Eye (tissue), 1 donor: ENCODE measurements at places on chromosomes 2 and 18.

DNA sequence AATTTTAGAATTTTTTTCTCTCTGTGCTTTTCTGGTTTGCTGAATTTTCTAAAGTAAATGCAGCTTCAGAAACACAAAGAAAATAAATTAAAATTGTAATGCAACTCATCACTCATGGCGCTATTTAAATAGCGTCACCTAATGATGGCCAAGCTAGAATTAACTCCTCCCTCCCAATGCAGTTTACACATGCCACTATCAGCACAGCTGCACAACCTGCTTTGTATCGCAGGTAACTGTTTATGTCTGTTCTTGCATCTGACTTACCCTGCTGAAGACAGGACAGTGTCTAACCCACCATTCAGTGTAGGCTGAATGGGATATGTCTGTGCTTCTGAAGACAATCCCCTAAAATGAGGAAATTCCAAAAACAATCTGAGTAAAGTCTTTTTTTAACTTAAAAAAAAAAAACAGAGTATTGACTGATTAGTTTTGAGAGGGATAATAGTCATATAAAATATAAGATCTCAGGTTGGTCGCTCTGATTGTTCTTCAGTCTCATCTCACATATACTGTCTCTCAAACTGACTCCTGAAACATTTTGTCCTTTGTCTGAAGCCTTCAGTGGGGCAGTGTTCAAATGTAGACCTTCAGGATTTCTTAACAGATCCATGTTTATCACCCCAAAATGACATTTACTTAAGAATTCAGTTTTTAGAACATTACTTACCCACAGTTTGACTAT, 271.4 kb downstream of the ZEB2 start:
- DNase-seq: no peak

DNA sequence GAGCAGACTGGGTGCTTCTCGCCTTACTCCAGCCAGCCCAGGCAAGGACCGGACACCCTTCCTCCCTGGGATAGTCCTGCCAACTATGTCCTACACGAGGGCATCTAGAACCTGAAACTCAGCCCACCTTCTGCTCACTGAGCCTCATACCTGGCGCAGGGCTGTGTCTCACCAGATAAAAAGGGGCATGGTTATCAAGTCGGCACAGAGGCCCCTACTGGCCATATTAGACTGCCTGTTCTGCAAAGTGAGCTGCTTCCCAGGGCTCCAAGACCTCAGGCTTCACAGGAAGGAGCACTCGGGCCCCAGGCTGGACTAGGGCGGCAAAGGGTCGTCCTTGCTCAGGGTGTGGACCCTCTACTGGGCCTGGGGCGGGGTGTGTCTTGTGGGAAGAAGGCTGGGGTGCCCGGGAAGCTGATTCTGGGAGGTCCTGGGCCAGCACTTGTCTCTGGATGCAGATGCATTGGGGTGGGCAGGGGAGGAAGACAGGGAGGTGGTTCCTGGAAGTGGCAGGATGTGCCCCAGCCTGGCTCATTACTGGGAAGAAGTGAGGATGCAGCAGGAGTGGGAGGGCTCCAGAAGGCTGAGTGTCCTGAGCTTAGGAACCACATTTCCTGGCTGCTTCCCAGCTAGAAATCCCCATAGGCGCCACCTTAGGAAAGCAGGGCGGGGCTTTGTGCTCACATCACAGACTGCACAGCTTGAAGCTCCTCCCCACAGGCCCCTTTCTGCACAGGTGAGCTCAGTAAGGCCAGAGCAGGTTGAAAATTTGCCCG, 19.6 kb downstream of the EHD3 start:
- no peak for DNase-seq

- DNase-seq: no peak
Measured at GRCh38 chr2:69805887-69806286, 23.6 kb upstream of the GMCL1 start.

DNA sequence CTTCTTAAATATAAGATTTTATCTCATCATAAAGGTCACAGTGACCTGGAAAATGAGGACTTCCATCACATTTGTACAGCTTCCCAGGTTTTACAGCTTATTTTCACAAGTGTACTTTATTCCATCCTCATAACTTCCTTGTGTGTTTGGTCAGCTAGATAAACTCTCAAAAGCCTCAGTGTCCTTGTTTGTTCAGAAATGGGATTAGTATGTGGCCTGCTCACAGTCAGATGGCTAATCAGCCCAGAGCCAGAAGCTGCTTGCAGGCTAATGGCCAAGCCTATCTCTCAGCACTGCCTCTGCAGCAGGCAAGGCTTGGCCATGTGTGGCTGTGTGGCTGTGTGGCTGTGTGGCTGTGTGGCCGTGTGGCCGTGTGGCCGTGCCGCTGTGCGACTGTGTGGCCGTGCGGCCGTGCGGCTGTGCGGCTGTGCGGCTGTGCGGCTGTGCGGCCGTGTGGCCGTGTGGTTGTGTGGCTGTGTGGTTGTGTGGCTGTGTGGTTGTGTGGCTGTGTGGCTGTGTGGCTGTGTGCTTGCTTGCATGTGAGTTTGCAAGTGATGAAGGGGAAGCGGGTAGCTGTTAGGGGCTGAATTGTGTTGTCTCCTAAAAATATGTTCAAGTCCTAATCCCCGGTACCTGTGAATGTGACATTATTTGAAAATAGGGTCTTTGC, 233.0 kb upstream of the TNP1 start:
- DNase-seq: no peak

DNA sequence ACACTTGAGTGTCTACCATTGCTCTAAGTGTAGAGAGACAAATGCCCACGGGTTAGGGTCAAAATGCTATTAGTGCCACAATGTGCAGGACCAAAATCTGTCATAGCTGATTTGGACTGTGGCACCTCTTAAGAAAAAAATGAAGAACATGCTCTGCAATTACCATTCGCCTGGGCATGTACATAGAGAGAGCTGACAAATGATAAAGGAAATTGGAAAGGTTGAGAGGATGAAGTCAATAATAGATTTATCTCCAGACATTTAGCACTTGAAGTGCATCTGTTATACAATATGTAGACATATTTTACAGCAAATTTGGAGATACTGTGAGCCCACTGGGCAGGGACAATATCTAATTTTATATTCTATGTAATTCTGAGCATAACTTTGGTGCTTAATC, 804.4 kb downstream of the SATB2 start:
- DNase-seq: no peak

DNA sequence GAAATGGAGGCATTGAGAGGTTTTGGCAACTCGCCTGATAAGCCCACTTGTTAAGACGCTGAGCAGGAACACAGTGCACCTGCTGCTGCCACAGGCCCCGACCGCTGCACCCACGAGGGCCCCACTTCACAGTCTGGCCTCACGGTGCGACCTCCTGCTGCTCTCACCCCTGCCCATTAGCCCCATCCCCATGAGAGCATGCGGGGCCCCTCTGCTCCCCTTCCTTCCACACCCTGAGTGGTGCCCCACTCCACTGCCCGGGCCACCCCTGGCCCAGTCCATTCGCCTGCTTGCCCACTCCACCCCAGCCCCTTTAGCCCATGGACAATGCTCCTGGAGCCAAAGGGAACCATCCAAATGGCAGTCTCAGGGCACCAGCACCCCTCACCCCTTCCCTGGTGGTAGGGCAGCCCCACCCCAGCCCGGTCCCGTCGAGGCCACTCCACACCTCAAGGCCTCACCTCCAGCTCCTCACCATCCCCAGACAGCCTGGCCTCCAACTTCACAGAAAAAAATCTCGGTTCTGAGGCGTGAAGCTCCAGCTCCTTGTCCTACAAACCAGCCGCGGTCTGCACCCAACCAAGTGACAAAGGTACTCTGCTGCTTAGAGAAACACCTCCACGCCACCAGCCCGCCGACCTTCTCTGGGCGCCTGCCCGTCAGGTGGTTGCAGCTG, 6.7 kb upstream of the GPR55 start:
- no peak for DNase-seq

DNA sequence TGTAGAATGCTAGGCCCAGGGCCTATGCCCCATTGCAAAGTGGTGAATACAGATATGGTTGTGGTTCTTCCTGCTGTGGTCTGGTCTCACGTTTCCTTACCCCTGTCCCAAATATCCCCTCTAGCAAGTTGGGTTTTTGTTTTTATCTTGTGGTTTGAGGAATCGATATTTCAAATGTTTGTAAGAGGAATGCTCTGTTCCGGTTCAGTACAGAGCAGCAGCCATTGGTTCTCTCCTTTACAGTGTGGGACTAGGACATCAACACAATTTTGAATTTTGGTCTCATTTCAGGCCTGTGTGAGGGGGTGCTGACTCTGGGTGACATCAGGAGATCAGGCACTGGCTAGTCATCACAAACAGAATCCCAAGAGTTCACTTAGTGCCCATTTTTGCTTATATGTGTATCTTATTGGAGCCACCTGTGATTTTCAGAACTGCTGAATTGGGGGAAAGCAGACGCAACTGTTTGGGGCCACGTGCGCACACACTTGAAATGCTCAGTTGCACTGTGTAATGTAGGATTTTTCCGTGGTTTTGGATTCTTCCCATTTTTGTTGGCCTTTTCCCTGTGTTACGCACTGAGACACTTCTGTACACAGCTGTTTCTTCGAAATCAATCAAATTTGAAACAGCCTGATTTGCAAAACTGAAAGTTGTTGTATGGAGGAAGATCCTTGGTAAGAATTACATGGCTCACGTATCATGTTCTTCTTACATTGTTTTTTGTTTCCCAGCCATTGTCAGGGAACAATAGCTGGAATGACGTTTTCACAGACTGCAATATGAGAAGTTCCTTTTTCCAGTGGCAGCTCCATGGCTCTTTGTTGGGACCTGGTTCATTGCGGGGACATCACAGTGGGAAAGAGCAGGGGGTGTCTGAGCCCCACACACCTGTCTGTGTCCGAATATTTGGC, 8.6 kb downstream of the SH3BP4 start:
- peak; percentile 75 for DNase-seq

GRCh38 chr2:196565106-196565765, 74.3 kb upstream of the CCDC150 start:
- no peak for DNase-seq

DNA sequence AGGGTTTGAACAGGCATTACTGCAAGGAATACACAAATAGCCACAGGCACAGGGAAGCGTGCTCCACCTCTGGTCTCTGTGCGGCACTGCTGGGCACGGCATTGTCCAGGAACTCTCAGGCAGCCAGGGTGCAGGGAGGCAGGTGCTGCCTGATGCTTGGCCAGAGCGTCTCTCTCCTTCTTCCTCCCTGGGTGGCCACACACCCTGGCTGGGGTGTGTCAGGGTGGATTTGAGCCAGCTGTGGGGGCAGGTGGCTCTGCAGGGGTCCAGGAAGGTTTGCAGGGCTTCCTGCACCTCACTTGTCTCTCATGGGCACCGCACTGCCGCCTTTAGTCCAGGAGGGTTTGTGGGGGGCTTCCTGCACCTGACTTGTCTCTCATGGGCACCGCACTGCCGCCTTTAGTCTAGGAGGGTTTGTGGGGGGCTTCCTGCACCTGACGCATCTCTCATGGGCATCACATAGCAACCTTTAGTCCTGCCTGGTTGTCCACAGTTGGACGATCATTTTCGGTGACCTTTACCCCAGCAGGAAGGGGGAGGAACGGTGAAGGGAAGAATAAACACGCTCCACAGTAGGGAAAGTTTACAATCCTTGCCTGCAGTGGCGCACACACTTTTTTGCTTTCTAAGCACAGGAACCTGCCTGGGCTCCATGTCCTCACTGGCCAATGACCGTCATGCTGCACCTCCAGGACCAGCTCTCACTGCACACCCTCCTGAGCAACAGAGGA, 332.9 kb downstream of the EIPR1 start:
- DNase-seq: no peak

DNA sequence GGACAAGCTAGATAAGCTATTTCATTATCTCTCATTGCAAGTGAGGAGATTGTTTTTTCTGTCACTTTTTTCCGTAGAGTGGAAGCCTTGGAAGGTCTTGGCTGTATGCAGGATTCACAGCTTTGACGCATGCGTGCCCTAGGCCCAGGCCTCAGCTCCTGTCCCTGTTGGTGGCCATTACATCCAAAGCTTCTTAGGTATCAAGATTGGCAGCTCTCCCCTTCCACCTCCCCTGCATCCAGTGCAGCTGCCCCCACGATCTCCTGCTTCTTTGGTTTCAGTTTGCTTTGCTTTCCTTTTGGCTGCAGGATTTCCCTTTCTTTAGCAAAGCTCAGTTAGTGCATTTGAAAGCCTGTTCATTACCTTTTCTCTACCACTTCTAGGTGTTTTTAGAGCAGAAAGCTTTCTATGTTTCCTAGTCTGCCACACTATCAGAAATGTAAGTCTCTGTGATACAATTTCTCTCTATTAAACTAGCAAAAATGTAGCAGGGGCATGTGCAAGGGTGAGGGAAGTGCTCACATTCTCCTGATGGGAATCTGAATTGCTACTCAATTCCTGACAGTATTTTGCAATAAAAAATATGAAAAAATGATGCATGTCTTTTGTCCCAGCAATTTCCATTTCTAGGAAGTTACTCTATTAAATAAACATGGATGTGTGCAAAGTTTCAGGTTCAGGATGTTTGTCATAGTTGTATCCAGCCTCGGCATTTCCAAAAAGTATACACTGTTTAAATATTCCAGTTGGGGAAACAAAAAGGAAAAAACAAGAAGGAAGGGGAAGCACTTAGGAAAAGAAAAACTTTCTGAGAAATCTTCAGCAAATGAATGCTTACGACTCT, 91.2 kb downstream of the LIPG start:
- no peak for DNase-seq

- DNase-seq: no peak
Measured at GRCh38 chr2:161825429-161825828, 201.2 kb downstream of the SLC4A10 start.

DNA sequence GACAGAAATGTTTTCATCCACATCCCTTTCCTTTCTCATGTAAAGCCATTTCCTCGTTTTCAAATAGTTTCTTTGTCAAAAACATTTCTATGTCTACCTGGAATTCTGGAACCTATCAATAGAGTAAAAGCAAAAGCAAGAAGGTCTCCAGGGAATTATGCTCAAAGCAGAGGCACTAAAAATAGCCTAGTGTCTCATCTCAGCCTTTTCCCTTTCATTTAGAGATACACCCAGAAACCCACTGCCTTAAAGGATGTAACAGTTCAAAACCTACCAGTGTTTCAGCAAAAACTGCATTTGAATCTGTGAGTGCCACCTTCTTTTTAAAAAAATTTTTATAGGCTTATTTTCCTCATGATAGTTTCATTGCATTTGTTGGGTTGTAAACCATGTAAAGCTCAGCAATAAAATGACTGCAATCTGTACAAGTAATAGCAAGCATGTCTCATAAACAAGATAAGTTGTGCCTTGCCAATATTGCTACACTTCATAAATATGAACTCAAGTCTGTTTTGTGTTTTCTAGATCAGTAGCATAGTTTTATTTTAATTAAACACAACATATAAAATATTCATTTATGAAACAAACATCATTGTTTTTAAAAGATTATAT, 927.3 kb upstream of the ACVR2A start:
- DNase-seq: peak; percentile 8
